Spleen (tissue), 13 donors: ENCODE measurements at places on chromosomes 3 and 15. TPM values are rescaled to one million over a fixed set of nuclear protein-coding genes. Genes with fewer than 3 reads are reported as not detected.

Gene PRSS50
- 0.14 TPM for total RNA-seq

DNA sequence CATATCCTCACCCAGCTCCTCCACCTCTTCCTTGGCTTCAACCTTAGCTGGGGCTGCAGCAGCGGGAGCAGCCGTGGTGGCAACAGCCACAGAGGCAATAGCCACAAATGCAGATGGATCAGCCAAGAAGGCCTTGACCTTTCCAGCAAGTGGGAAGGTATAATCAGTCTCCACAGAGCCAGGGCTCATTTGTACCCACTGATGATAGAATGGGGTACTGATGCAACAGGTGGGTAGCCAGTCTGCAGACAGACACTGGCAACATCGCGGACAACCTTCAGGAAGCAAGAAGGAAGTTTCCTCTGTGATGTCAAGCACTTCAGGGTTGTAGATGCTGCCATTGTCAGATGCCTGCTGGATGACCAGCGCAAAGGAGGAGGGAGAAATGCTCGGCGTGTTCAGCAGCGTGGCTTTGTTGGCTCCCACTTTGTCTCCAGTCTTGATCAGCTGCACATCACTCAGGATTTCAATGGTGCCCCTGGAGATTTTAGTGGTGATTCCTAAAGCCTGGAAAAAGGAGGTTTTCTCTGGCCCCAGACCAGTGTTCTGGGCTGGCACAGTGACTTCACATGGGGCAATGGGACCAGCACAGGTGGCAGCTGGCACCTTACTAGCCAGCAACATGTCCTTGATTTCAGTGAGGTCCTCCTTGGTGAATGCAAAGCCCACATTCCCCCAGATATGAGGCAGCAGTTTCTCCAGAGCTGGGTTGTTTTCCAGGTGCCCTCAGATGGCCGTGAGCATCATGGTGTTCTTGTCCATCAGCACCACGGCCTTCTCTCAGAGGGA, 4.8 kb upstream of the PLCB2 start:
- peak; percentile 32 for DNase-seq

GRCh38 chr3:69563981-69564380, 175.3 kb upstream of the MITF start:
- DNase-seq = no peak

DNA sequence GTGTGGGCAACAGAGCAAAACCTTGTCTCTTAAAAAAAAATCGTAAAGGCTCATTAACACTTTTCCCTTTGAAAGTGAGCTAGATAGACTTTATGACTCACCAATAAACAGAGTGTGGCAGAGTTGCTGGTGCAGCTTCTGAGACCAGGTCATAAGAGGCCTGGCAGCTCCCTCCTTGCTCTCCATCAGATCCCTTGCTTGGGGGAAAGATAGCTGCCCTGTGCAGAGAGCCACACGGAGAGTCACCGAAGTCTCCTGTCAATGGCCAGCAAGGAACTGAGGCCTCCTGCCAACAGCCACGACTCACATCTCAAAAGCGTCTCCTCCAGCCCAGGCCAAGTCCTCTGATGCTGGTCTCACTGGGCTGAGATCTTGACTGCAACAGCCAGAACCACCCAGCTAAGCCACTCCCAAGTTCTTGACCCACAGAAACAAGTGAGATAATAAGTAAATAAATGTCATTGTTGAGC, 8.7 kb upstream of the GP9 start:
- DNase-seq = no peak

GRCh38 chr3:79514069-79514468, 253.7 kb downstream of the ROBO1 start:
- DNase-seq = no peak

Gene NMNAT3
- total RNA-seq = 12.5 TPM

Gene PLSCR5
- total RNA-seq = not detected

DNA sequence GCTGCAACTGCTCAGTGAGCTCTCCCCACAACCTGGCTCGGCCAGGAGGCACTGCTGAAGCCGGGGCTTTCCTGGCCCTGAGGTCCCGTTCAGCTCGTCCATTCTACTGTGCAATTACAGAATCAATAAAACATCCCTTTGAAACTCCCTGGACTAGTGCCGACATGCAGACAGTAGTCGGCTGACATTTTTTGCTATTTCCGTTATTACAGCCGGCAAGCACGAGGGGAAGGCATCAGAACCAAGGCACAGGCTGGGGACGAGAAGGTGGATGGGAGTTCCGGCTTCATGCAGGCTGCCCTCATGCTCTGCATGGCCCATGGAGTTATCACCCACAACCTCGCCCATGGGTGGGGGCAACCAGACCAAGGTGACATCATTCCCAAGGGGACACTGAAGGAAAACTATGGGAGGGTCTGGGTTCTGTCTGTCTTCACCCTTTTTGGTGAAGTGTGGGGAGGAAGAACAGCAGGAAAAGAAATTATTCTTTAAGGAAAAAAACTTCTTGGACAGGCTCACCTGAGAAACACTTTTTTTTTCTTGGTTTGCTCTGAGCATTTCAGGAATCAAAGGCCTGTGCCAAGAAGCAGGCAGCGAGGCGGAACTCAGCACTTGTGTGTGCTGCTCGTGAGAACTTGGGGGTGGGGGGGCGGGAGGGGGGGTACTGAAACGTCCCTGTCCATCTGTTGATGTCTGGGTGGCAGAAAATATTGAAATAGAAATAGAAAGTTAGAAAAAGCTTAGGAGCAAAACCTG, 154.5 kb downstream of the FOXP1 start:
- DNase-seq = no peak

DNA sequence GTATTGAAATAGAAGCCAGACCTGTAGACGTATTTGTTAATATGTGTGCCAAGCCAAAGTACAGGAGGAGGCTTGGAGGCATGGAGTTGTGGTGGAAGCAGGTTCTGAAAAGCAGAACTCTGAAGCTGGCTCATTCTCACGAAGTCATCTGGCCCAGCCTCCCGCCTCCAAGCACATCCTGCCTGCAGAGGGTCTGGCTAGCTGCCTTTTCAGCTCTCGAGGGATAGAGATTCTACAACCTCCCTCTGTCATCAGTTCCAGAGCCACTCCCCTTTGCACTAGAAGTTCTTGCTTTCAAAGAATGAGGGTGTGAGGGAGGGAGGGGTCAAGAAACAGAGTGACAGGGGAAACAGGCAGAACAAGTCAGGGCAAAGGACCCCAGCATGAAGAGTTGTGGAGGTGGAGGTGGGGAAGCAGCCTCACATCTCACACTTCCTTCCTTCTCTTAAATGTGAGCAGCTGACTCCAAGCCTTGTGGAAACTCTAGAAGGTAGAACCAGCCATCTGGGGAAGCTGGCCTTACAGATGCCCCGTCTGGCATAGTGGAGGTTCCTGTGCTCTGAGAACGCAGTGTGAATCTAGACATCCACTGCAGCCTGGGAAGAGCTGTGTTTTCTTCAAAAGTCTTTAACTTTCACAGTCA, 95.3 kb downstream of the SLC49A4 start:
- DNase-seq = no peak

Gene DUOXA2
- total RNA-seq = not detected

Gene NPAP1
- total RNA-seq = 0.23 TPM
